ENCODE measurements at places on chromosomes 1 and 21.

GRCh38 chr1:67722292-67722944, 37.4 kb downstream of the GADD45A start:
- DNase-seq = no peak

GRCh38 chr1:31830511-31830910, 14.7 kb upstream of the SPOCD1 start:
- no peak for DNase-seq

GRCh38 chr1:201013991-201014815, 9.3 kb downstream of the KIF21B start:
- DNase-seq = no peak

DNA sequence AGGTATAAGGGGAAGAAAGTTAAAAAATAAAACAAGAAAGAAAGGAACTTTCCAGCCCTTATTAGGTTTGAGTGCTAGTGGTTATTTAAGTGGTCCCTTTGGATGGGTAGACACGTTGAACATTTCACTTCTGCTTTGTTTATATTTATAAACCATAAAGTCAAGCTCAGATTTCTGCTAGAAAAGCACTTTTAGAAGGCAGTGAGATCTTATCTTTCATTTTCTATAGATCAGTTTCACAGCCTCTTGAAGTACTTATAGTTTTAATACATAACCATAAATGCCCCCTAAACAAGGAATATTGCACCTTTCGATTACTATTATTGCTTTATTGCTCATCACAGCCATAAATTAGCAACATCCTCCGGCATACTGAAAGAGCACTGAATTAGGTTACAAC, 446.8 kb upstream of the PLXNA2 start:
- DNase-seq = no peak

DNA sequence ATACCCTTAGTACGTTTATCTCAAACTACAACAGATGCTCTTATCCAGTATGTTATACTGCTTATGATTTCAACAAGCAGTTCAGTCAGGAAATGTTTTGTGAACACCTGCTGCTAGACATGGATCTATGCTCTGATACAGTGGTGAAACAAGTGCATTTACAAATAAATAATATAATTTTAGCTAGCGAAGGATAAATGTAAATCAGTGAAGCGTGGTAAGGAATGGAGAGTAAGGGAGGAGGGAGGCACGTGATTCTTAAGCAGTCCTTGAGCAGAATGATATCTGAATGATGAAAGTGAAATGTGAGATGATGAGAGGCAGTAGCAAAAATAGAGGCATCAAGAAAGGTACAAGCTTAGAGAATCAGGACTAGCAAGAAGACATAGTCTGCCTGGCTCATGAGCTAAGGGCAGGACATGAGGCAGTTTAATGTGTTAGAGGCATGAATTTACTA, 6.3 kb downstream of the TSNAX start:
- DNase-seq = no peak

DNA sequence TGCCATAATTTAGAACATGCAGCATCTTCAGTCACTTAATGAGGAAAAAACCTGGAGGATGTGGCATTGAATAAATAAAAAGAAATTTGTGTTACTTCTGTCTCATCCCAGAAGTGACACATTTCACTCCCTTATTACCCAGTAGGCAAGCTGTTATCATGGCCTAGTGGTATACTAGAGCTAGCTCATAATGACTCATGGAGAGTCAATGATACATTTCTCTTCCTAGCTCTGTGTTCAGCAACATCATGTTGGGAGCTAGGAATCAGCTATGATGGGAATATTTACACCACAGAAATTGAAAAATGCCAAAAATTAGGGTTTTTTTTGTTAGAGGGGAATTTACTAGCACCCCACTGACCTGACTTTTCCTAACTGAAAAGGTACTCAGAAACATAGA, 182.7 kb downstream of the HMCN1 start:
- DNase-seq = no peak

DNA sequence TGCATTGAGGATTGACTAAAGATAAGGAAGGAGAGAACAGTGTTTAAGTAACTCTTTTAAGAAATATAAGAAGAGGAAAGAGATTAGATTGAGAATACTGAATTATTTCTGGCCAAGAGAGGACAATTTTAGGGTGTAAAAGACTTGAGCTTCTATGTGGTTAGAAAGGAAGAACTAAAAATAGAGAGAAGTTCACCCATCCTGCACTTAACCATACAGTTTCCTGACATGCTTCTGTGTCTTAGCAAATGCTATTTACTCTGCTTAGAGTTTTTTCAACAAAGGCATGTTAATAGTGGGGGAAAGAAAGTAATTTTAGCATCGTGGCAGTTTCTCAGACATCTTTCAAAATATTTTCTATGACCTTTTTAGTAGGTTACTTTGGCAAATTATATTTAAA, 122.8 kb upstream of the GPR52 start:
- DNase-seq = no peak
